ENCODE measurements at places on chromosomes 5 and 9.

DNA sequence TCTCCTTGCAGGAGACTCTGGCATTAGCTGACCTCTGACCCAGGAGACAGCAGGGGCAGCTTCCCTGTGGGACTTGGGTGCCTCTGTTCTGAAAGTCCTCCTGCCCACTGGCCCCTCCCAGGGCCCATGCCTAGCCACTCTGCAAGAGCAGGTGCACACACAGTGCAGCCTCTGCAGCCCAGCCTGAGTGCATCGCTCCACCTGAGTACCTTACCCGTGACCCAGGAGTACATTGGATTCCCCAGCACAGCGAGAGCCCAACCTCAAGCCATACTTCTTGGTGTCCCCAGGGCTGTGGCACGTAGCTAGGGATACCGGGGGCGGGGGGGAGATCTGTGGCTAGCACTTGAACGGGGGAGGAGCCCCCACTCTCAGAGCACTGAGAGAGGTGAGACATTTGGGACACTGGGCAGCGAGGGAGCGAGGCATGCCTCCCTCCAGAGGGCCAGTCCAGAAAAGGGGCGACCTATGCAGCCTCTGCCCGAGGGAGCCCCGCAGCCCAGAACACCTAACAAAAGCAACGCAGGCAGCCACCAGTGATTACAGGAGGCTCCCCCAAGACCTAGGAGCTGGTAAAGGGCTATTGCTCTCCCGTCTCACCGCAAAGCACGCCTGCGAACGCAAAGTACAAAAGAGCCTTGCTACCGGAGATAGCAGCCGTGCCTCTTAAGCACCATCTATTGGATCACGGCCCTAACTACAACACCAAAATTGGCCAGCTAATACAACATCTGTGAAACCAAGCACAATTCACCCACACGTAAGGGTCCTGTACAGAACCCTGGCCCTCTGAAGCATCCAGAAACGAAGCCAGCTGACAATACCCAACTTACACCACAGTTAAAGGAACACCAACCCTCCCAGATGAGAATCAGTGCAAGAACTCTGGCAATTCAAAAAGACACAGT, 826 bp upstream of the PRDM9 start:
- DNase-seq = no peak

- DNase-seq = no peak
These were observed 49.0 kb downstream of the SGCD start for GRCh38 chr5:156375895-156376495.

- no peak for DNase-seq
These were observed 15.1 kb downstream of the IRF1 start for GRCh38 chr5:132475497-132475882.

DNA sequence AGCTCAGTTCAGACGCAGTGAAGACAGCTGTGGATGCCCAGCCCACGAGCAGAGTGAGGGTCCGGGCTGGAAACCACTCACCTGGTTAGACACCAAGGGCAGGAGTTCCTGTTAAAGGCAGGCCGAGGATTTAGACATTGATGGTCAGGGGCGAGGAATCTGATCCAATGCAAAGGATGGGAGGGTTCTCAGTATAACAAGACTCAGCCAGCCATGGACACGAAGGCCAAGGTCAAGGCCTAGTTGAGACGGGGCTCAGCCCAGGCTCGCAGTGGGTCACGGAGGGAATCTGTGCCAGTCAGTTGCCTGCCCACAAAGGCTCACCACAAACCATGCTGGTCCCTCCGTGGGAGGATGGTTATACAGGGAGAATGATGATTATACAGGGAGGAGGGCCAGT, 63.3 kb upstream of the FCN1 start:
- DNase-seq = no peak

Data from activated CD4-positive, alpha-beta T cell treated with anti-CD3 and anti-CD28 coated beads for 24 hours (primary cell).